Activated CD4-positive, CD25-positive, alpha-beta regulatory T cell treated with anti-CD3 and anti-CD28 coated beads, Interleukin-2, amount 50 U/mL, for 72 hours (primary cell): ENCODE measurements at places on chromosomes 16 and 17.

- peak; percentile 64 for DNase-seq
These were observed 1.8 kb upstream of the UBTF start for GRCh38 chr17:44221084-44221861.

DNA sequence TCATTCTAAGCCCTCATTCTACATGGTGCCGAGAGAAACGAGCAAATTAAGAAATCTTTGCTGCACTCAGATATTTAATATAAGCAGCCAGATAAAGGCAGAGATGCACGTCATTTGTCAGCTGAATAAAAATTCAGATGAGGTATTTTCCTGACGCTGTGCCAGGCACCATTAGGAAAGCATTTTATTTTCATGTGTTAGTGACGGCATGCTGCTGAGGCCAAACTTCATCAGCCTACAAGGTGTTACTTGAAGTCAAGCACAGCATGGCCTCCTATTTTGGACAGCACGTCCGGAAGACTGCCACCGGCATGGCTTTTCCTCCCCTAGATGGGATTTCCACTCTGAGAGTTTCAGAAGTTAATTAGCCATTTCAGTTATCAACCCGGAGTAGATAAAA lies 70.3 kb downstream of the IRX3 start:
- DNase-seq: no peak

- DNase-seq: no peak
These were observed 51.8 kb upstream of the AKAP1 start for GRCh38 chr17:57033296-57033695.

- DNase-seq: no peak
These were observed 13.6 kb downstream of the MRM1 start for GRCh38 chr17:36614933-36615332.

GRCh38 chr17:76469076-76469990 lies 1.9 kb downstream of the AANAT start:
- DNase-seq: no peak

GRCh38 chr17:39391448-39391847 lies 10.0 kb downstream of the FBXL20 start:
- DNase-seq: no peak

GRCh38 chr16:69064124-69064763 lies 41.2 kb upstream of the HAS3 start:
- no peak for DNase-seq

DNA sequence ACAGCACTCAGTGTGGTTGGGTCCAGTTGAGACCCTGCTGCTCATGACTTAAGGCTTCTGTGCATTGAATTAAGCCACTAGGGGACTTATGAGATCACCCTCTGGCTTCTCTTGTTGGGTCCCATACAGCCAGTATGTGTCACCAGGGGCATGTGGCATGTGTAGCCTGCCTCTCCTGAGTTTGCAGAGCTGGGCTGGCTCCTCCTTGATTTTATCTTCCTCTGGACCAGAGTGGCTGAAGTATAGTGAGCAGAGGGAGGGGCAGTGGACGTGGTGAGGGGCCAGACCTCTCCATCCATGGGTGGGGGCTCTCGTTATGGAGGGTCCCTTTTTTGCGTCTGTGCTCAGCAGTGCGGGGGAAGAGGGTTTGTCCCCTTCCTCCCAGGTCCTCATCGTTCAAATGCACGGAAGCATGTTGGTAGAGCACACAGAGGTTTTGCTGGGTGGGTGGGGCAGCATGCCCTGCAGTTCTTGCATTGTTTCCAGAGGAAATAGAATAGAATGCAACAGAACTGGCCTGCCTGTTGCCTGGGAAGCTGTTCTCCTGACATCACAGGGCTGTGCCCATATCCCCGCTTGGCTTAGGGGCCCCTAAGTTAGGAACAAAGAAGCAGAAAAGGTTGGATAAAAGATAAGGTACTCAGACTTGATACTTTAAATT lies 77.4 kb downstream of the SPECC1 start:
- DNase-seq: no peak

- no peak for DNase-seq
These were observed 277.6 kb downstream of the CBLN1 start for GRCh38 chr16:49003992-49004391.

DNA sequence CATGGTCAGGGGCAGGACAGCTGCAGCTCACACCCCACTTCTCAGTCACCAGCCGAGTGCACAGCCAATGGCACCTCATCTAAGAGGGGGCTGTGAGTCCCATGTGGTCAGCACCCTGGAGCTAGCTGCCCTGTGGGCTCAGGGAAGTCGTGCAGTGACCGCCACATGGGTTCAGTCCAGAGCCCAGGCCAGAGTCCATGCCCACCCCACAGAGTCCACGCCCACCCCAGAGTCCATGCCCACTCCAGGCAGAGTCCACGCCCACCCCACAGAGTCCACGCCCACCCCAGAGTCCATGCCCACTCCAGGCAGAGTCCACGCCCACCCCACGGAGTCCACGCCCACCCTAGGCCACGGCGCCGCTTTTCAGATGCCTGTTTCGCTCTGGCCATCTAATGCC lies 24.1 kb downstream of the SLC7A5 start:
- no peak for DNase-seq

GRCh38 chr17:47993031-47993564 lies 22.2 kb downstream of the CDK5RAP3 start:
- no peak for DNase-seq

- no peak for DNase-seq
These were observed 9.2 kb downstream of the TAF1C start for GRCh38 chr16:84177741-84178073.

GRCh38 chr17:57215317-57215716 lies 41.0 kb upstream of the MSI2 start:
- DNase-seq: no peak

- DNase-seq: no peak
These were observed 157.2 kb downstream of the SNX29 start for GRCh38 chr16:12133729-12134128.

DNA sequence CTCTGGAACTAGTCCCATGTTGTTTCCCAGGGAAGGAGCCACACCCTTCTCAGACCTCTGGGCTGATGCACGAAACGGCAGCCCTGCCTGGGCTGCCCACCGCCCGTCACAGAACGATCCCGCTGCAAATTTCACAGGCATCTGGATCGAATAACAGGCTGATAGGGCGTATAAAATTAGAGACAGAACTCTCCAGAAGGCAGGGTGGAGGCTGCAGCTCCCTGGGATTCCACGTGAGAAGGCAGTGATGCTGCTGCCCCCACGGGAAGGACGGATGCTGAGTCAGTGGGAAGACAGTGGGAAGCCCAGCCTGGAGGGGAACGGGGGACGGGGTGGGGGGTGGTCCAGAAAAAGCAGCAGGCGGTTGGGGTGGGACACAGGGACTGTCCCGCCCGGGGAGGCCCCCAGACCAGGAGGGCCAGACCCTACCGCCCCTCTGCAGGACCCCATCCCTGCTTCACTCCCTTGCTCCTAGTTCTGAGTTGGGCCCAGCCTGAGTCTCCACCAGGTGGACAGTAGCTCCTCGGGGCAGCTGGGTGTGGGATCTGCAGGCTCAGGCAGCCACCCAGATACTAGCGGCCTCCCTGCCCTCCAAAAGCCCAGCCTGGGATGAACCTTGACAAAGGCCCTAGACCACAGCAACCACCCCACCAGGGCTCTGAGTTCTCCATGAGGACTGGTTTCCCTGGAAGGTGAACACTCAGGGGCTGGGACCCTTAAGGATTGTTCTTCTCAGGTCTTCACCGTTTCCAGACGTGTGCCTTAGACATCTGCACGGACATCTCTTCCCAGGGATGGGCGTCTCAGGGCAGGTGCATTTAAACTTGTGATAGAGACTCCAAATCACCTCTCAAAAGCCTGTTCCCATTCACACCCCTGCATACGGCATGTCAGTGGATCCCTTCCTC lies 117.8 kb downstream of the METRNL start:
- no peak for DNase-seq

DNA sequence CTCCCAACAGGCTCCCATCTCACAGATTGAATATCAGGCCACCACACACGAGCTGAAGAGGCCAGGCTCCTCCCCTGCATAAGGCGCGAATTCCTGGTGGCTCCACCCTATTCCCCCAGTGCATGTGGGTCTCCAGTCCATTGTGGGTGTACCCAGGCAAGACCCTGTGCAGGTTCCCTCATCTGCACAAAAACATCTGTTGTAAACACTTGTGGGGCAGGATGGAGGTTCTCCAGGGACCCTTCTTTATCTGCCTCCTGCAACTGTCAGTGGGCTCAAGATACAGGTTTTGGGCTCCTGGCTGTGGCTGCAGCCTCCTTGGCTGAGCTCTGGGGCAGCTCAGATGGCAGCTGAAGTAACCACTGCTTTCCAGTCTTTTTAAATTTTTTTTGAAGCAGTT lies 17.6 kb upstream of the LGALS9 start:
- DNase-seq: no peak

DNA sequence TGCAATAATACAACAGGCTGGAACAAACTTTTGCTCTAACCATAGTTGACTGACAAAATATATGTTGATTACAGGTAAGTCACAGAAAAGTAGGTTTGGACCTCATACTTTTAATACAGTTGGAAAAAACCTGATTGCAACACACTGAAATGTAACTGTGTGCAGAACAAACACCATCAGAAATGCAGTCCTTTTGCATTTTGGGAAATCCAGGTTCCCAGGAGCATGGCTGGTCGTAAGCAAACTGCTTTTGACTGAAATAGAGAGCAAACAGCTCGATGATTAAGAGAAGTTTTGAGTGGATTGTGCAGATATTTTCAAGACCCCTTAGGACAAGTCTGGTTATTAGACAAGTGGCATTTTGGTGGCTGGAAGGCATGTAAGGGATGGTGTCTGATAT lies 8.0 kb downstream of the IGF2BP1 start:
- DNase-seq: no peak

DNA sequence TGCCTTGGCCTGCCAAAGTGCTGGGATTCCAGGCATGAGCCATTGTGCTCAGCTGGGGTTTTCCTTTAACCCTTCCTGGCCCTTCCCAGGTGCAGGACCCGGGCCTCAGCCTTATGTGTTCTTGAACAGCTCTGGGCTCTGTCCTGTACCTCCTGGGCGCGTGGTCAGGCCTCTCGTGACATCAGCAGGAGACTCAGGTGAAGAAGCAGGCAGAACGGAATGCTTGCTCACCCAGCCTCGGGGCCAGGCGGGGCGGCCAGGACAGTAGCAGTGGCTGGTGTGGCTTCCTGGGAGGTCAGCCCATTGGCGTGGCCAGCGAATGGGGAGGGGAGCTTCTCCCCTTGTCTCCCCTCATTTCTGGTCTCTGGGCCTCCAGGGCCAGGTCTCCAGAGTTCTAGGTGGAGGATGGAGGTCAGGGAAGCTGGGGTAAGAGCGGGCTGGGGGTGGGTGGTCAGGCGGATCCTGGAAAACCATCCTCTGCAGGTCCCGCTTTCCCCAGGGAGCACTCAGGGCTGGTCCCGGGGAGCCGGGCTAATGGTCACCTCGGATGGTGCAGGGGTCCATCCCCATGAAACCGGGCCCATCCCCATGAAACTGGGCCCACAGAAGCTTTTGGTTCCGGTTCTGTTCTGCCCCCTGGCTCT lies 281.5 kb downstream of the SEC14L1 start:
- DNase-seq: no peak

DNA sequence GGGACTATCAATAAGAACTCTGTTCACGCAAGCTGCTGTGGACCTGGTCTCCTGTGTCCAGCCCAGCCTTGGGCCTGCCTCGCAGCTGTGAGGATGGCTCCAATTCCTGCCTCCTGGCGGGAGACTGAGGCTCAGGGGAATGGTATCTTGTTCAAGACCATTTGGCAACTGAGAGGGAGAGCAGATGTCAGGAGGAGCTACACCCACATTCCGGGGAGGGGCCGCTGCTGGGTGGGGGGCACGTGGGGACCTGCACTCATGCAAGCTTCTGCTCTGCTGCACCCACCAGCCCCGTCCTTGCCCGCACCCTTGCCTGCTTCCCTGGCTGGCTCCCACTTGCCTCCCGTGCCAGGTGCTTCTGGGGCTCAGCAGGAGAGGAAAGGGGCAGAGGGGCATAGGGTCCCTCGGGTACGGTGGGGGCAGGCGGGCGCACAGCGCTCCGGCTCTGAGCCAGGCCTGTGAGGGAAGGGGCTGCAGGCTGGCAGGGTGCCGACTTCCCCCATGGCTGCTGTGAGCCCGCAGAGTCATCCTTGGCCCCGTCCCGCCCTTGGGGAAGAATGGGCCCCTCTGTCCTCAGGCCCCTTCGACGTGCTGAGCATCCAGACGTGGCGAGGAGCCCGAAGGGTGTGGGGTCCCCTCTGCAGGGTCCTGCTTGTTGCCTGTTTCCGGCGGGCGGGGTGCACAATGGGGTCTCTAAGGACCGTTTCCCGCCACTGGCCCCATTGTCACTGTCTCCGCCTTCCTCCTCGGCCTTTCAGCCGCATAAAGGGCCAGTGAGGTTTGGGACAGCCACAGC lies 2.7 kb downstream of the METRN start:
- no peak for DNase-seq

DNA sequence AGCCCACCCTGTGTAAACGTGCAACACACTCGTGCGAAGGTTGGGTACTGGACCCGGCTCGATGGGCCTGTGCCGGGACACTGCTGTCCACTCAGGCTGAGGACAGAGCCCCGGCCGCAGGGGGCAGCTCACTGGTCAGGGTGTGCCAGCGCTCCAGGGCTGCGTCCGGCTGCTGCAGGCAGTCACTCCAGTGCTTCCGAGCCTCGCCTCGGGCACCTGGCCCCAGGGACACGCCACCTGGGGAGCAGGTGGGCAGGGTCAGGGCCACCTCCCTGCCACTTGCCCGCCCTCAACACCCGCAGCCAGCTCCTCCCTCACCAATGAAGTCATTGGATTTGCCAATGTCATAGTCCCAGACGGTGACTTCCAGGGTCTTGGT lies 4.7 kb downstream of the DOC2A start:
- no peak for DNase-seq

GRCh38 chr17:46916211-46916610 lies 6.7 kb upstream of the GOSR2 start:
- no peak for DNase-seq

DNA sequence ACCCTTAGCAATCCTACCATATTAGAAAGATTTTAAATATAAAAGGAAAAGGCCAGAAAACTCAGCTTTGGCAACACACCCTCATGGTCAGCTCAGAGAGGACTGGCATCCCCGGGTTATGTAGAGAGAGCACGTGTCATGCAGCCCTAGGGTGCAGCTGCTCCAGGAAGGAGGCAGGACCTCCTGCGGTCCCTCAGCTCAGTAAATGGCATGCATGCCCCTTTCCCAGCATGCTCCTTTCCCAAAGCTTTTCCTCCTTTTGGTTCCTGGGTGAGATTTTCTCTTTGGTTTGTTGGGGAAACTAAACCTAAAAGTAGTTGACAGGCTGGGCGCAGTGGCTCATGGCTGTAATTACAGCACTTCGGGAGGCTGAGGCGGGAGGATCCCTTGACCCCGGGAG lies 3.9 kb downstream of the GAN start:
- DNase-seq: no peak

GRCh38 chr16:52078716-52079655 lies 468.0 kb downstream of the TOX3 start:
- no peak for DNase-seq

- no peak for DNase-seq
These were observed 10.3 kb upstream of the RMI2 start for GRCh38 chr16:11334831-11335404.

DNA sequence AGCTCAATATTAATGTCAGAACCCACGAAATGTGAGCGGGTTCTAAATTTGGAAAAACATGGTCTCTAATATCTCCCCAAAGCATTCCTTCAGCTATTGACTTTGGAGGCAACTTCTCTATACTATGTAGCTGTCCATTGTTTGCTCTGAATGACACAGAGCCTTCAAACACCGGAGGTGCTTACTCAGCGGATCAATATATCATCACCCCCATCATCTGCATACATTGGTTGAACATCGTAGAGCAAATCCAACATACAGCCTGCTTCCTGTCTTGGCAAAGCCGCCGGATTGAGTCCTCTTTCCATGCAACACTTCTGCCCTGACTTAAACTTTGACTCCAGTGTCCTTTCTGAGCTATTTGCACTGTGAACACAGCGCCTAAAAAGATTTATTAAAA lies 61.3 kb downstream of the C17orf67 start:
- no peak for DNase-seq

GRCh38 chr16:67783353-67783725 lies 23.0 kb downstream of the RANBP10 start:
- no peak for DNase-seq
